ENCODE measurements at places on chromosomes 2 and 18.

- no peak for DNase-seq
Measured at GRCh38 chr2:167504695-167505094, 616.4 kb downstream of the XIRP2 start.

DNA sequence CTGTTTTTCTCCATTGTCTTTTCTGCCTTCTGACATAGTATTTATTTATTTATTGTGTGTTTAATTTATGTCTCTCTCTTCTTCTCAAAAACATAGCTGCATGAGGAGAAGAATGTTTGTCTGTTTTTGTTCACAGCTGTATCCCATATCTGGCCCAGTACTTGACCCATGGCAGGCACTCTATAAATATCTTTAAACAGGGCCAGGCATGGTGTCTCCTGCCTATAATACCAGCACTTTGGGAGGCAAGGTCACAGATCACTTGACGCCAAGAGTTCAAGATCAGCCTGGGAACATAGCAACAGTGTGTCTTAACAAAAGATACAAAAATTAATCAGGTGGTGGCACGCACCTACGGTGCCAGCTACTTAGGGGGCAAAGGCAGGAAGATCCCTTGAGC is 361.3 kb upstream of the KLHL29 start:
- no peak for DNase-seq

- no peak for DNase-seq
Measured at GRCh38 chr2:233980955-233981561, 63.9 kb downstream of the TRPM8 start.

DNA sequence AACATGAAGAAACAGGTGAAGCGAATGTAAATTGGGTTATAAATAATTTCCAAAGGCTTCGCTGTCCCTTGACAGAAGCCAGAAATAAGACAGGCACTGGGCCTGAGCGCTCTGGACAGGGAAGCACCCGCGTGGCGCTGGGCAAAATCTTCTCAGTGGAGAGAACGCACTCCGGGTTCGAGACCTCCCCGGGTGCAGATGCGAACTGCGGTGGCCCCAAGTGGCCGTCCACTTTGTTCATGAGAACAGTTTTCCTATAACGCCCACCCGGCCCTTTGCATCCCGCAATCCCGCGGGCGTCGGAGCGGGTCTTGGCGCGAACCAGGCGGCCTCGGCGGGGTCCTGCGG is 651 bp upstream of the DPYSL5 start:
- DNase-seq = no peak

GRCh38 chr2:62806231-62806630 is 100.7 kb downstream of the EHBP1 start:
- DNase-seq = no peak

DNA sequence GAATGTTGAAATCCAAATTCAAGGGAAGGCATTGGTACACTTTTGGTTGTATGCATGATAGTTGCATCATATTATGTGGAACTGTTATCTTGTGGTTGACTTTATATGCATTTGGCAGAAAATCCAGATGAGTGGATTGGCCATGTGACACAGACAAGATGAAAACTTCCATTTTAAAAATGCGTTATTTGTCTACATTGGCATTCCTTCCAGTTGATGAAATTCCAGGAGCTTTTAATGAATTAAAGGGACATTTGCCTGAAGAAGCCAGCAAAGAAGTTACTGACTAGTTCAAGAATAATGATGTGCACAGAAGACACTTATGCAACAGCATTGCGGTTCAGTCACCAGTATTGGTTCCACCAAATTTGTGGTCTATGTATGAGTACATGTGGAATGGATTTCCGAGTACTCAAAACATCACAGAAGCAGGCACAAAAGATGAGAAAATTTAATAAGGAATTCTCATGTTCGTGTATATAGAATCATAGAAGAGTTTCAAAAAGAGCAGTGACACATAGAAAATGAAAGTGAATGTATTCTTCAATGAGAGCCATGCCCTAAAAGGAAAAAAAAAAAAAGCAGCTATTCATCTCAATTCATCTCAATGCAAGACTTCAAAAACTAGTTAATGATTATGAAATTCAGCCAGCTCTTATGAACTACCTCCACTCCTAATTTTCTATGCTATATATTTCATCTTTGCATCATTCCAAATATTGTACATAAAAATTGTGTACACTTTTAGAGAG is 232.1 kb downstream of the RBM43 start:
- no peak for DNase-seq

GRCh38 chr2:197205585-197206215 is 104.9 kb downstream of the ANKRD44 start:
- no peak for DNase-seq

DNA sequence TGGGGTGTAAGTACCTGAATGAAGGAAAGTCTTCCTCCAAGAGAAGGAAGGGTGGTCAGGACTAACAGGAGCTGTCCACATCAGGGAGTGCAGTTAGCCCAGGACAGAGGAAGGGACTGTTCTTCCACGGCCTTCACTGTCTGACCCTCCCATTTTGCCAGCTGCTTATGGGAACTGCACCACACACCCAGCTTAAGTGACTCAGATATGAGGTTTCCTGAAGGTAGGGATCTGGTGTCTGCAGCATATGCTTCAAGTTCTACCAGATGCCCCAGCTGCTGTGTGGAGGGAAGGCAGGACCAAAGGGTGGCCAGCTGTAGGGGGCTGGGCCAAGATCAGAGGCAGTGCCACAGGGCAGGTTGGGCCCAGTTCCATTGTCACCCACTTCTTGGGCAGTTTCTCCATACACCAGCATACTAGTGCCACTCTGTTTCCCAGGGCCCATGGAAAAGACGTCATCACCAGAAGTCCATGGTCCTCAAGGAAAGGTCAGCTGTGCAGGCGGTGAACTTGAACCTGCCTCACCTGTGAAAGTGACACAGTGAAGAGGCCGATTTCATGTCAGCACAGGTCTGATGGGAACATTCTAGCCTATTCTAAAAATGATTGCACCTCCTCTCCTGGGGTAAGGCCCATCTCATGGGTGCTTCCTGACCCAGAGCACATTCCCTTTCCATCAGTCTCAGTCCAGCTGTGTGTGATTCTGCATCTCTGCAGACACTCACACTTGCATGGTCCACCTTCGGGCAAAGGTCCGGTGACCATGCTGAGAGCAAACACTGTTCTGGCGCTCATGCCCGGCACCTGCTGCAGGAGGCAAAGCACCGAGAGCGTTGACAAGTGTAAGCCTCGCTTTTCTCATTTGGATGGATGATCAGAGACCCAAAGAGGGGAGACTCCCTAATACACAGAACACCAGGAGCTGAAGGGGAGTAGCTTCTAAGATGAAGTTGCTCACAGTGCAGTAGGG is 68.0 kb downstream of the ACAA2 start:
- no peak for DNase-seq

DNA sequence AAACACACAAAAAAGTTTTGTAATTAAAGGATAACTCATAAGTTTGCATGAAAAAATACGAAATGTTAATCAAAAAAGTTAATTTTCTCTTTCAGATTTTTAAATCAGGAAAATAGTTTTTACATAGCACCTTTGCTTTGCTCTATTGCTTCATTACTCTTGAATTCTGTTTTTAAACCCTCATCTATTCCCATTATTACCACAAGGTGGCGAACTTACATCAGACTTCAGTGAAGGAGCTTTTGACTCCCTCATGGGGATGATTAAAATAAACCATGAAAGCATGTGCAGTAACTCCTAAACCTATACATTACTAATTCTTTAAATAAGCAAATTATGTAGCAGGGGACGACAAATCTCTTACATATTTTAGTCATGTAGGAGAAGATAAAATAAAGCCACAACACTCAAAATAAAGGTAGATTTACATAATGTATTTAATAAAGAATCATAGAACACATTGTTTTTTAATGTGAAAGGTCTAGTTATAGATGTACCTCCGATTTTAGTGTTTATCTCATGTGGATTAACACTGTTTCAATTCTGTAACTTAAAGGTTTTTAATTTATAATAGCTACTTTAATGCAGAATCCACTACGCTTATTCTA is 105.2 kb downstream of the NETO1 start:
- DNase-seq = no peak

GRCh38 chr2:70714141-70714905 is 53.7 kb downstream of the ADD2 start:
- DNase-seq = no peak

DNA sequence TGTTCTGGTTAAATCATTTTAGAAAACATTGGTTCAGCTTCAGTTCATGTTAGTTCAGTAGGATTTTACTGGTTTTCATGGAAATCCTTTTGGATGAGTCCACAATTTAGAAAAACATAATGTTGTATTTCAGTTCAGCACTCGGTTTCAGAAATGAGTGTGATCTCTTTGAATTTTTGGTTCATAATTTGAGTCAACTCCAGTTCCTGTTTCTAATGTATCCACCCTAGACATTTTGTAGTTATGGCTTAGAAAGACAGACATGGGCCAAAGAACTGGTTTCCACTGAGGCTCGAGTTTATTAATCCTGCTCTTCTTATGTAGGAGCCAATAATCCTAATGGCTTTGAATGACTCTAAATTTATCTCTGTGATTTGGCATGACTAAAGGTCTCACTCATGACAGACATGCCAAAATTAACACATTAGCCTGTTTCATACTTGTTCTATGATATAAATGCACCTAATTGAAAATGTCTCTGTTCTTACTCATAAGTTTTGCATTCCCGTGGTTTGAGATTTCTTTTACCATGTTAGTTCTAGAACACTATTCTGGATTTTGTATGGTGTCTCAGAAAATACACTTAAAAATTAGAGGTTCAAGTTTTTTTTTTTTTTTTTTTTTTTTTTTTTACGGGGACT is 82.3 kb upstream of the SPRED2 start:
- DNase-seq = no peak

- no peak for DNase-seq
Measured at GRCh38 chr2:173164396-173164795, 88.8 kb downstream of the MAP3K20 start.

- DNase-seq = no peak
Measured at GRCh38 chr18:650428-650858, 7.0 kb upstream of the TYMS start.

- no peak for DNase-seq
Measured at GRCh38 chr2:119364798-119365197, 1.8 kb downstream of the C2orf76 start.

GRCh38 chr2:174752403-174753037 is 11.8 kb downstream of the CHRNA1 start:
- DNase-seq = no peak

All from breast epithelium (tissue), 4 donors.